ENCODE measurements at places on chromosomes 2 and 18. TPM values are rescaled to one million over a fixed set of nuclear protein-coding genes. Genes with fewer than 3 reads are reported as not detected.

The SERPINB11 gene
- not detected for total RNA-seq

The CD207 gene
- 43.4 TPM for total RNA-seq

- no peak for DNase-seq
Measured at GRCh38 chr2:54691445-54692135, 31.9 kb upstream of the EML6 start.

- DNase-seq, result no peak
Measured at GRCh38 chr2:224796695-224797305, 80.6 kb upstream of the CCDC195 start.

- DNase-seq, result no peak
Measured at GRCh38 chr18:58552057-58552461, 76.8 kb downstream of the ALPK2 start.

GRCh38 chr2:101012054-101012705 lies 10.1 kb downstream of the RPL31 start:
- DNase-seq, result no peak

DNA sequence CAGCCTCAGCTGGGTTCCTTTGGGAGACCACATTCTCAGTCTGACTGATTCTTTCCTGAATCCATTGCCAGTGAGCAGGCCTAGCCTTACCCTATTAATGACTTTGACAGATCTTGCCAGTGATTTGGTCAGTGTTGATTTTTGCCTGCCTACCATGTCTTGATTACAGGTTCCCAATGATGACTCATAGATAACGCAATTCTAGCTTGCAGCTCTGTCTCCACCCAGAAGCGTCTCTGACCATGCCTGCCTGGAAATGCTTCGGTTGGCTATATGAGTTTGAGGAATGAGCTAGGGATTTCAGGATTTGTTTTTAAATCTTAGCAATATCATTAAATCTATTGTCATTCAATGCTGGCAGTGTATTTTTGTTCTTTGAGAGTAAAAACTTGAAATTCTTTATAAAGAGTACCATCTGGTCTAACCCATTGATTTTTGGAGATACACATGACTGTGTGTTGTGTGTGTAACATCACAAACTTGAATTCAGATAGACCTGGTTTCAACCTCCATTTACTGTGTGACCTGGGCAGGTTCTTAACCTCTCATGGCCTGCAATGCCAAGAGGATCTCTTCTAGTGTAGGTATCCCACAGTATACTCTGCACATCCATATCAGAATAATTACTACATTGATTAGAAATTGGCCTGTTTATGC lies 57.0 kb downstream of the CCDC150 start:
- no peak for DNase-seq
